ENCODE measurements at places on chromosomes 2 and 18.

DNA sequence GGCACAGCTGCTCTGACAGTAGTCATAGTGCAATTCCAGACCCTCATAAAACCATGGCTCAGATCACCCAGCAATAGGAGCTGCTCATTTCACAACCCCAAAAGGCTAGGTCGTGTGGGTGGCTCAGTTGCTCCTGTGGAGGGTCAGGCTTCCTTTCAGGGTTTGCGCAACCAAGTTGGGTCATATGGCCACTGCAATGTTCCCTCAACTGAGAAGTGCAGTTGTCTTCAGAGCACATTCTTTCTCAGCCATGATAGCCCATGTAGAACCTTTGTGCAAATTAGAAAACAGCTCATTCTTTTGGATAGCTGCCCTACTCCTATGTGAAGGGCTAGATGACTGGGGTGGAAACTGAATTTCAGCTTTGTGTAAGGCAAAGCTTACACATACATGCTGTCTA is 3.2 kb downstream of the SERPINB13 start:
- no peak for DNase-seq
- no peaks in the 10 kb centered on the region for H3K4me1 ChIP-seq
- H3K36me3 ChIP-seq, result no peaks in the 10 kb centered on the region
- no peak overlapping the region for H3K4me3 ChIP-seq
- H3K27ac ChIP-seq, result peak overlapping the region; percentile 11

- H3K27me3 ChIP-seq, result peaks cover 33% of the 10 kb centered on the region
- H3K4me1 ChIP-seq, result no peaks in the 10 kb centered on the region
- no peak overlapping the region for H3K4me3 ChIP-seq
- H3K27ac ChIP-seq, result no peak overlapping the region
Measured at GRCh38 chr2:234083572-234084348, 33.3 kb downstream of the SPP2 start.

- no peak for DNase-seq
- H3K27me3 ChIP-seq, result peaks cover 9% of the 10 kb centered on the region
- no peaks in the 10 kb centered on the region for H3K36me3 ChIP-seq
- H3K27ac ChIP-seq, result no peak overlapping the region
- no peak overlapping the region for H3K4me3 ChIP-seq
Measured at GRCh38 chr2:232929303-232930058, 59.4 kb downstream of the SNORC start.

- no peaks in the 10 kb centered on the region for H3K36me3 ChIP-seq
- DNase-seq, result no peak
- no peaks in the 10 kb centered on the region for H3K4me1 ChIP-seq
- no peak overlapping the region for H3K27ac ChIP-seq
Measured at GRCh38 chr2:19801367-19802080, 100.3 kb downstream of the TTC32 start.

All from esophagus squamous epithelium (tissue), 5 donors.